Stimulated activated memory B cell treated with anti-CD40 and anti-IgM and Interleukin-4, amounts not matched to agents 10 μg/mL and 1 μg/mL and 100 μg/mL, for 72 hours (primary cell): ENCODE measurements at places on chromosomes 6 and 20.

DNA sequence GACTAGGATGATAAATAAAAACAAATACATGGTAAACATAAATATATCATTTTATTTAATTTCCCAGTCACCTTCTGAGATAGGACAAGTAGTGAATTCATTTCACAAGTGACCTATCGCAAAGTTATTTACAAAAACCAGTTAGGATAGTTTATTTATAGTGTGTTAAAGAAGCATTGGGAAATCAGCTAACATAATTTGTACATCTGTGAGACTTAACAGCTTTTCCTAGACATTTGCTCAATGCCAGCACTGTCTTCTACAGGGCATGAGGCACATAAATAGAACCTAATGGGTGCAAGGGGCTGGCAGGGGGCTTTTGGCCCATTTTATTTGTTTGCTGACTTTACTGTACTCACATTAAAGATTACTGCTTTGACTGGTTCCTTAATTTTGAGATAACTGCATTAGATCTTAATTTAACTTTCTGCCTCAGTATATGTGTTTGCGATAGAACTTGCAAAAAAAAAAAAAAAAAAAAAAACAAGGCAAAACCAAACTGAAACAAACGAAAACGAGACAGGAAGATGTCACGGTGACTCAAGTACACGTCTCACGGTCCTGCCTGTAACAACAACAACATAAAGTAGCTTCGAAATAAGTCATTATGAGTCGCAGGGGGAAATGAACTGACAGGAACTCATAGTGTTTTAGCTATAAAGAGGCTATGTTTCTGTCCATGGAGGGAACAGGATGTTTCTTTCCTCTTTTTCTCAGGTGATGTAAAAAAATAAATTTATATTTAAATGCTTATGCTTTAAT lies 133.7 kb upstream of the GMDS start:
- no peak for ATAC-seq

DNA sequence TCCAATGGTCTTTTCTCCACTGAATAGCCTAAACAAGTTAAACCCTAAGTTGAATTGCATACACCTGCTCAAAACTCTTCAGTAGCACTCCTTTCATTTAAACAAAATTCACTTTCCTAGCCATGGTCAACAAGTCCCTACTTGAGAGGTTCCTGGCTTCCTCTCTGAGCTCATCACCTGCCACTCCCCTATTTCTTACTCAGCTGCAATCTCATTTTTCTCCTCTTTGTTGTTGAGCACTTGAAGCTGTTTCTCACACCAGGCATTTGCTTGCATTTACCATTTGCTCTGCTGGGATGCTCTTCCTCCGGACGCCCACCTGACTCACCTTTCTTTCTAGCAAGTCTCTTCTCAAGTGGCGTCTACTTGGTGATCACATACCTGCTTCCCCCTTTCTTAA lies 38.5 kb downstream of the EDN1 start:
- ATAC-seq = no peak

DNA sequence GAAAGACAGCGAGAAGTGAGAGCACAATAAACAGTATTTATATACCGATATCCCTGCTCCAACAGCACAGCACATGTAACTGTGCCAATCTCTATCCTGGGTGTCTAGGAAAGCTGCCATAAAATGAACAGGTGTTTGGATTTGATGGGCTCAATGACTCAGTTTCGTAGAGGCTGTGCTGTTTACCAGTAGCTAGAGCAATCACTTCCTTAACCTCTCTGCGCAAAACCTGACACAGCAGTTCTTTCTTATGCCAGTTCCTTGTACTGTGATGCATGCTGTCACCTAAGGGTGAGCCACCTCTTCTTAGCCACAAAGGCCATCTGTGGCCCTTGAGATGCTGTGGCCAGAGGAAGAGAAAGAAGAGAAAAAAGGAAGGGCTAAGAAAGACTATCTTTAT lies 59.3 kb downstream of the SHPRH start:
- peak; percentile 67 for ATAC-seq

DNA sequence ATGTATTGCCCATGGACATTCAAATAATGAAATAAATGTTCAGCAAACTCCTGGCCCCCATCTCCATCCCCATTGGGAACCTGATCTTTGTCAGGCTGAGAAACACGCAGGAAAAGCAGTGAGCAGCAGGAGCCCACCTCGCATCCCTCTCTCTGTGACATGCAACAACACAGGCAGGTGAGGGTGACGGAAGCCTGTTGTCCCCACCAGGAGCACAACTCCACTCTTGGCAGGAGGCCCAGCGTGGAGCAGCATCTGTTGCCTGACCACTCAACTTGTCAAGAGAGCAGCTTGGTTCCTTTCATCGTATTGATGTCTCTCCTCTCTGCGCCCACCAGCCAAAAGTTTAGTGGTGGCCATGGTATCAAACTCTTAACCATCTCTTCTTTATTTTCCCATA lies 586.9 kb upstream of the ARID1B start:
- no peak for ATAC-seq

DNA sequence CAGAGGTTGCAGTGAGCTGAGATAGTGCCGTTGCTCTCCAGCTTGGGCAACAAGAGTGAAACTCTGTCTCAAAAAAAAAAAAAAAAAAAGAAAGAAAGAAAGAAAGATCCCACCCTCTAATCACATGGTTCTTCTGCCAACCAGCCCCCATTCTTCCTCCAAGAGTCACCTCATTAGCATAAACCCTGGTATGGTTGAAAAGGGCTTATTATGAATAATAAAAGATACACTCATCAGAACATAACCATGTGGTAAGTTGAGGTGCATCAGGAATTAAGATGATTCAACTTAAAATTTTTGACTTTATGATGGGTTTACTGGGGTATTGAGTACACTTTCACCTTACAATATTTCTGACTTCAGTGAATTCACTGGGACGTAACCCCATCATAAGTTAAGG lies 793 bp upstream of the TRIM40 start:
- ATAC-seq = no peak

GRCh38 chr6:44094403-44095242 lies 32.6 kb downstream of the MRPL14 start:
- no peak for ATAC-seq

- ATAC-seq = no peak
These were observed 65.5 kb downstream of the PPP1R3G start for GRCh38 chr6:5150551-5151075.

GRCh38 chr6:2854396-2854982 lies 12.8 kb upstream of the SERPINB1 start:
- ATAC-seq = peak; percentile 21
